ENCODE measurements at places on chromosomes 2 and 18. TPM values are rescaled to one million over a fixed set of nuclear protein-coding genes. Genes with fewer than 3 reads are reported as not detected.
A peak's percentile ranks its signal among the peaks of the same experiment; 100 is the strongest.

The C2orf80 gene
- total RNA-seq: not detected

The CCDC74A gene
- 3.0 TPM for total RNA-seq

The COLEC12 gene
- total RNA-seq: not detected

The CNRIP1 gene
- not detected for total RNA-seq

The C1GALT1C1L gene
- total RNA-seq: not detected

The LHCGR gene
- not detected for total RNA-seq

DNA sequence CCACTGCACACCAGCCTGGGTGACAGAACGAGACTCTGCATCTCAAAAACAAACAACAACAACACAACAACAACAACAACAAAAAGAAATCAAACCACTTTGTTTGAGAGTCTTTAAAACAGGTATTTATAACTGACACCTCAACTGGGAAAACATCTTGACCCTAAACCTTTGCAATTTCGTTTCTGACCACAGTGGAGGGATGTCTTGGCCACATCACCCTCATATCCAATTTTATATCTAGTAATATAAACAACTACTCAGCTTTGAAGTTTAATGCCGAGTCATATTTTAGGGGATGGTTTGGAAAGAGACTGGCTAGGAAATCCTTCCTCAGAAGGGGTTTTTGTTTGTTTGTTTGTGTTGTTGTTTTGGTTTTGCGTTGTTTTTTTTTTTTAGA is 37.8 kb upstream of the RMDN2 start:
- no peaks in the 10 kb centered on the region for H3K36me3 ChIP-seq
- no peak overlapping the region for H3K27ac ChIP-seq
- H3K27me3 ChIP-seq: peaks cover 14% of the 10 kb centered on the region
- H3K4me1 ChIP-seq: peaks cover 22% of the 10 kb centered on the region

DNA sequence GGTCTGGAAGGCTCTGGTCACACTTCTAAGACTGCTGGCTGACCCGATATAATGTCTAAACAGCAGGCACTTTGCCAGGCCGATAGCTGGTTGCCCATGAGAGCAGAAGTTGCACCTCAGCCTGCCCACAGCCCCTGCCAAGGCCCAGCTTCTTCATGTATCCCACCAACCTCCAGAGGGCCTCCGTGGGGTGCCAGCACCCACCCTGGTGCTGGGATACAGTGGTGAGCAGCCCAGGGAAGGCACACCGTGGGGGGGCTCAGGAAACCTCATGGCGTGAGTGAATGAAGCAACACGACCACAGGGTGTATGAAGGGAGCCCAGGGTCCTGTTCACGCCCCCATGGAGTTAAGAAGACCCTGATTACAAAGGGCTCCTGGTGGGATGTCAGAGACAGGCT is 16.2 kb upstream of the GLI2 start:
- H3K4me1 ChIP-seq: no peaks in the 10 kb centered on the region
- no peak overlapping the region for H3K4me3 ChIP-seq
- peaks cover 2% of the 10 kb centered on the region for H3K27me3 ChIP-seq
- no peaks in the 10 kb centered on the region for H3K36me3 ChIP-seq
- no peak for DNase-seq

- H3K27me3 ChIP-seq: no peaks in the 10 kb centered on the region
- H3K27ac ChIP-seq: no peak overlapping the region
- peaks cover 68% of the 10 kb centered on the region for H3K4me1 ChIP-seq
- H3K36me3 ChIP-seq: no peaks in the 10 kb centered on the region
- no peak for DNase-seq
- no peak overlapping the region for H3K4me3 ChIP-seq
These were observed 136.0 kb downstream of the PLCL1 start for GRCh38 chr2:197940382-197940781.

DNA sequence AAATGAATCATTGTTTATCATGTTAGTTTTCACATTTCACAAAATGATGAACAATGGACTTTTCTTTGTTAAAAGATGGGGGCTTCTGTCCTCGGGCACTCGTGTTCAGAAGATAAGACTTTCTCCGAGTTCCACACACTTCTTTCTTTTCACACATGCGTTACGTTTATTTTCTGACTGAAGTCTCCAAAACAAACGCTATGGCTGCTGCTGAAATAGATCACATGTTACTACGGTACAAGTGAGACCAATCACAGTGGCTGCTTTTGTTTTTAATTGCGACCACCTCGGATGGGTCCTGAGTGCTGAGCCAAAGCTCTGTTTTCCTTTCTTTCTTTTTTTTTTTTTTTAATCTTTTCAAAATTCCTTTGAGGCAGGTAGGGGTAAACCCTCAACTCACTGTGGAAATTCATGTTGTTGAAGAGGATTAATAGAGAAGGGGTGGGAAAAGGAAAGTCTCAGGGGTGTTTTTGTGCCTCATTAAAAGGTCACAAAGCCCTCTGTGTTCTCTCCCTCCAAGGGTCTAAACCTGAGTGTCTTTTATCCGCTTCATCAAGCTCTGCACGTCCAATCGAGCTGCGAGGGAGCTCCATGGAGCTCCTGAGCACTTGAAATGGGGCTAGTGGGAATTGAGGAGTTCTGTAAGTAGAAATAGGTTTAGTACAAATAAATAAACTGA is 48.2 kb downstream of the ARL4C start:
- H3K36me3 ChIP-seq: peaks cover 24% of the 10 kb centered on the region
- peak overlapping the region; percentile 56 for H3K4me3 ChIP-seq
- DNase-seq: no peak
- peak overlapping the region; percentile 94 for H3K27ac ChIP-seq

DNA sequence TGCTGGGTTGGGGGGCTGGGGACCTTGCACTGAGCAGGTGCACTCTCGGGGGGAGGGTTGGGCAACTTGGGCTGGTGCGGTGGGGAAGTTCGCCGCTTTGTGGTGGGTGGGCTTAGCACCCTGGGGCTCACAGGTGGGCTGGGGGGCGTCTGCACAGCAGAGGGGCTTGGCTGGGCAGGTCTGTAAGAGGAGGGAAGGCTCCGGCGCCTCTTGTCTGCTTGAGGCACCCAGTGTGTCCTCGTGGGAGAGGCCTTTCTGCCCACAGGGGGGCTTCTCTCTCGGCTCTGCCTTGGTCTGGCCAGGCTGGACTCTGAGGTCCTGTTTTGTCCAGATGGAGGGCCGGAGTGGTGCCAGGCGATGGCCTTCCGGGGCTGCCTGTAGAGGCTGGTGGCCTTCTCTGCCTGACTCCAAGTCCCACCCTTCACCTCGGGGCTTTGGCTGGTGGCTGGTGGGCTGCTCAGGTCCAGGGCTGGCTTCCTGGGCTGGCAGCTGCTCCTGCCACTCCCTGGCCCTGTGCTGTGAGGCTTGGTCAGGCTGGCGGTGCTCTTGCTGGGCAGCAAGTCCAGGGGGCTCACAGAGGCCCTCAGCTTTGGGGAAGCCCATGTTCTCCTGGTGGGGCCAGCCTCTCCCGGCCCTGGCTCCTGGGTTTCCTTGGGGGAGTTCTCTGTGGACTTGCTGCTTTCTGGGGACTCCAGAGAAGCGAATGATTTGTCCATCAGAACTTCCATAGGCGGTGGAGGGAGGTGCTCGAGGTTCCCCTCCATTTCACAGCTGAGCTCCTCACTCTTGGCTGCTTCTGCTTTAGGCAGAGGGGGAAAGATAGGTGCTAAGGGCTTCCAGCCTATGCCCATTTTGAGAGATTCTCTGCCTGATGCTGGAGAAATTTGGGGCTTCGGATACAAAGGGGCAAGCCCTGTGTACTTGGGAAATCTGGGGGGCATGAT is 3.0 kb downstream of the PCARE start:
- no peak overlapping the region for H3K4me3 ChIP-seq
- H3K4me1 ChIP-seq: no peaks in the 10 kb centered on the region
- H3K36me3 ChIP-seq: no peaks in the 10 kb centered on the region
- DNase-seq: no peak
- no peak overlapping the region for H3K27ac ChIP-seq
- no peaks in the 10 kb centered on the region for H3K27me3 ChIP-seq

- H3K4me1 ChIP-seq: peaks cover 2% of the 10 kb centered on the region
- no peak overlapping the region for H3K27ac ChIP-seq
- peak overlapping the region; percentile 55 for H3K4me3 ChIP-seq
- peak; percentile 66 for DNase-seq
These were observed 77.7 kb upstream of the SMAD2 start for GRCh38 chr18:48007955-48008701.

DNA sequence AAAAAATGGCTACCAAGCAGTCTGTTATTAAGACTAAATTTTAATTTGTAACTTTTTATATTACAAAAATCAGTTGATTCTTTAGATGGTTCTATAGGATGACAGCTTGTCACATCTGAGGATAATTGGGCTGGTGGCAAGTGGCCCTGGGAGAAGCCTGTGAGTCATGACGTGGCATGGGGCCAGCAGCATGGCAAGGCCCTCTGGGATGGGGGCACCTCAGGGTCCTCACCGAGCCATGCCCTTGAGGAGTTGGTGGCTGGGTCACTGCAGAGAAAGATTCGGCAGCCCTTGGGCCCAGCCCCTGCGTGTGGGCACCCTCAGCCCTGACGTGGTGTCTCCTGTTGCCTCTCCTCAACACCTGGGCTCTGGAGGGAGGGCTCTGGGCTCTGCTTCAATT is 49.7 kb downstream of the STK25 start:
- H3K4me3 ChIP-seq: no peak overlapping the region
- H3K36me3 ChIP-seq: no peaks in the 10 kb centered on the region
- H3K4me1 ChIP-seq: no peaks in the 10 kb centered on the region

GRCh38 chr2:98153481-98153880 is 66.5 kb downstream of the VWA3B start:
- H3K27me3 ChIP-seq: peaks cover 9% of the 10 kb centered on the region
- H3K4me3 ChIP-seq: no peak overlapping the region
- H3K27ac ChIP-seq: no peak overlapping the region
- no peak for DNase-seq
- H3K4me1 ChIP-seq: peaks cover 8% of the 10 kb centered on the region

DNA sequence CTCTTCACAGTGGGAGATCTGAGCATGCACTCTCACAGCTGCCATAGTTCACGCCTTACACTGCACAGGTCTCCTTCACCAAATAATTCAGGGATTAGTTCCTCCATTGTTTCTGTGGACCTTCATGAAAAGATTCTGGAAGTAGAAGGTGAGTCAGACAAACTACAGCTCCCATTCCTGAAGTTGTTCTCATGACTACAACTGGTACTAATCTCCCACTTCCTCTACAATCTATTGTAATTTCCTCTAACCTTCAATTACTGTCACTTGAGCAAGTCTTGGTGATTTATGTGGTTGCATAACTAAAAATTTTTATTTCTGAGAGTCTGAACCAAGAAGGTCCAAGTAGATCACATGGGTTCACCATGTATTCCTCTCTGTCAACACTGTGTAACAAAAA is 128.7 kb downstream of the XIRP2 start:
- H3K36me3 ChIP-seq: no peaks in the 10 kb centered on the region
- H3K4me3 ChIP-seq: no peak overlapping the region
- no peak for DNase-seq
- no peaks in the 10 kb centered on the region for H3K27me3 ChIP-seq
- H3K27ac ChIP-seq: no peak overlapping the region
- no peaks in the 10 kb centered on the region for H3K4me1 ChIP-seq

- DNase-seq: no peak
- no peaks in the 10 kb centered on the region for H3K4me1 ChIP-seq
- no peak overlapping the region for H3K27ac ChIP-seq
- H3K4me3 ChIP-seq: no peak overlapping the region
- H3K27me3 ChIP-seq: no peaks in the 10 kb centered on the region
These were observed 21.7 kb downstream of the TMX3 start for GRCh38 chr18:68693091-68693815.

DNA sequence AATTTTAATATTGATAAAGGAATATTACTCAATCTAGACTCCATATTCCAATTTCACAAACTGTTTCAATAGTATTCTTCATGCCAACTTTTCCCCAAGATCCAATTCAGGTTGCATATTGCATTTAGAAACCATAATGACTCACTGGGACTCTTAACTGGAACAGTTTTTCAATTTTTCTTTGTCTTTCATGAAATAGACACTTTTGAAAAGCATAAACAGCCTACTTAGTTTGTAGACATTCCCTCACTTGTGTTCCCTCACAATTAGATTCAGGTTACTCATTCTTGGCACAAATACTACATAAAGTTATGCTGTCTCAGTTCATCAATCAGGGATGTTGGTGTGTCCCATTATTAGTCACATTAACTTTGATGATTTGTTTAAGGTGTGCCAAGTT is 1768.4 kb upstream of the PIK3C3 start:
- H3K4me3 ChIP-seq: no peak overlapping the region
- no peaks in the 10 kb centered on the region for H3K27me3 ChIP-seq
- no peak for DNase-seq
- H3K4me1 ChIP-seq: no peaks in the 10 kb centered on the region

DNA sequence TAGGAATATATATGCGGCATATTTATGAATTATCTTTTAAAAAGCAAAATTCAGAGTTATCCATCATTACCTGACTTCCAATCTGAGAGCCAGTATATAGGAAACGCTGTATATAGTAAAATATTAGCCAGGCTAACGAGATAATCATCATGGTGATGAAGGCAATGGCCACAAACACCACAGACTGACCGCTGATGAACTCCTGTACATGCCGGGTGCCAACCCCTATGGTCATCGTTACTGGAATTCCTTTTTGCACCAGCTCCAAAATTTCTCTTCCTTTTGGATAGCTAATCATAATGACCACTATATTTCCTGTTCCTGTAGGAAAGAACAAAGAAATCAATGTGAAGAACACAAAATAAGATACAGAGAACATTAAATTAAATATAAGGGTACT is 13.6 kb downstream of the RNF149 start:
- H3K4me3 ChIP-seq: no peak overlapping the region
- no peak overlapping the region for H3K27ac ChIP-seq
- H3K27me3 ChIP-seq: no peaks in the 10 kb centered on the region
- no peak for DNase-seq

DNA sequence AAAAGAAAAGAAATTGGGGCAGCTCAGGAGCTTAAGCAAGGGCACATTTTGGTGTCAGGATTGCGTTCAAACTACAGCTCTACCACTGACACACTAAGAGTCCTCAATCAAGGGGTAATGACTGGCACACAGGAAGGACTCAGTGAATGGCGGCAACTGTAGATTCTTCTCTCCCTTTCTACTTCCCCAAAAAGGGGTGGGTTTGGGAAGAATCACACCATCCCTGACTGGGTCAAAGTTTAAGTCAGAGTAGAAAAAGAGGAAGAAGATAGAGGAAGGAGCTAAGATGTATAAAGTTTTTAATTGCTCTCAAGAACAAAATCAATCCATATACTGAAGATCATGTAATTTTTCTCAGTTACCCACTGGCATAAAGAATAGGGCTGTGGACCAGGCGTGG is 2.6 kb downstream of the NLRC4 start:
- H3K36me3 ChIP-seq: no peaks in the 10 kb centered on the region
- H3K27ac ChIP-seq: no peak overlapping the region
- H3K4me1 ChIP-seq: peaks cover 4% of the 10 kb centered on the region

DNA sequence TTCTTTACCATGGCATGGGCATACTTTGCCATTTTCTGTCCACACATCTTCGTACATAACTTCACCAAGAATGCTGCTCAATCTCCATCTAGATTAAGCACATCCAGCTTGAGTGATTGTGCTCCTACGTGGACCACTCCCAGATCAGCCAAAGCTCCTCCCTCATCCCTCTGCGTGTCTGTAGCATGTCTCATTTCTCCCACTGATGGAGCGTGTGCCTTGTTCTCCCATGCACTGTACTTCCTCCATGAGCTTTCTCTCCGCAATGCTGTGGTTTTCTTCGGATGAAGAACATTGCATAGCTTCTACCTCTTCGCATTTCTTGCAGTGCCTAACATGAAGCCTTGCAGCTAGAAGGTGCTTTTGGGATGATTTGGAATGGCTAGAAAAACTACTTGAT is 13.5 kb downstream of the CCL20 start:
- no peak for DNase-seq
- no peak overlapping the region for H3K4me3 ChIP-seq
- H3K4me1 ChIP-seq: peaks cover 9% of the 10 kb centered on the region
- H3K27me3 ChIP-seq: peaks cover 8% of the 10 kb centered on the region

Data from activated CD4-positive, alpha-beta T cell treated with anti-CD3 and anti-CD28 coated beads for 36 hours (primary cell).